ENCODE measurements at places on chromosomes 12 and 14.

DNA sequence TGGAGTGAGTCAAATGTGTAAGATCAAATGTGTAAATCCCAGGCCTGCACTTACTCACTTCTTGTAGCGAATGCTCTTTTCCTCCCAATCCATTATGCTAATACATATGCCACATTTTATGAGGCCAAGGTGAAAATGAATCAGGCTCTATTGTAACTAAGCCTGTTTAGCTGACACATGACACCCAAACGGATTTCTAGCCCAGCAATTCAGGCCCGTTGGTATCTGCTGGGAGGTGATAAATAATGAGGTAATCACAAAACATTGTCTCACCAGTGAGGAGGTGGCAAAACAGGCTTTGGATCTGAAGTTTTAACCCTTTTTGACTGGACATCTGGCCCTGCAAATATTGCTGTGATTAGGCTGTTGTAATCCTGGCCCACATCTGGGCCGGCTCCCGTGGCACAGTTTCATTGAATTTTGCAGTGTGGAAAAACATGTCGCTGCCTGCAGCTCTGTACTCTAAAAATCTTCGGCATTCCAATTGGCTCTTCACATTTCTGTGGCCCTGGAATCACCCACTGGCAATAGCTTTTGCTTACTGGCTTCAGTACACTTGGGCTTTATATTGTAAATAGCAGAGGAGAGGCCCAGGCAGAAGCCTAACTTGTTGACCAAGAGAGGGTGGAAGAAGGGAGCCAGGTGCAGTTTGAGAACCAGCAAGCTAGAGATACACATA lies 106.1 kb downstream of the PAX9 start:
- DNase-seq, result no peak

DNA sequence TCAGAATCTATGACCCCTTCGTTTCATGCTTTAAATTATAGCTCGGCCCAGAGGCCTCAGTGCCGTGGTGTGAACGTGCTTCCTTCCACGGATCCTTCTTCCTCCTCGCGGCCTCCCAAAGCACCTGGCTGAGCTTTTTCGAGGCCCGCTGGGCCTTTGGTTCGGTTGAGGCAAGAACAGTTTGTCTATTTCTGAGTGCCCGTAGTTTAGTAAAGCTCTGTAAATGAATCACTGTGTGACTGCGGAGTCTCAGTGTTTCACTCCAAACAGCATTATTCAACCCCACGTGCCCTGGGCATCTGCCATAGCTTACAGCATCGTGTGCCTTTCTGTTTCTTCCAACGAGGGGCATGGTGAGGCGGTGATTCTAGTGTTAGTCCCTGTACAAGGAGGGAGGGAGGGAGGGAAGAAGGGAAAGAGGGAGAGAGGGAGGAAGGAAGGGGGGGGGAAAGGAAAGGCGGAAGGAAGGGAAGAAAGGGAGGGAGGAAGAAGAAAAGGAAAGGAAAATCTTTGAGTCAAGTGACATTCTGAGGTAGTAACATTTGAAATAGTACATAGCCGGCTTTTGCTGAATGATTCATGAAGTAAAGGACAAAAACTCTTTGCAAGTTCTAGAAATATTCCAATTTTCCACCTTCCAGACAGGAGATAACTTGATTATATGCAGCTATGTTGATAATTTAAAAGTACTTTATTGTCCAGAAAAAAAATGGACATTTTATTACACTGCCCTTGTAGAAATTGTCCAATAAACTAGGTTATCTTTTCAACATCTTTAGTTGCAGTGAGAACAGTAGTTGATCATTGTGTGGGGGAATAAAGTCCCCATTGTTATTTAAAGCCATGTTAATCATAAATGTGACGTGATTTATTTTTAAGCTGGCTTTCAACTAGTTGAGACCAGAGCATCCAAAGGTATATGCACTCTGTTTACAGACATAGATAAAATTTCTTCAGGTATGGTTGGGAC lies 1.2 kb upstream of the TRIM9 start:
- peak; percentile 61 for DNase-seq

- no peak for DNase-seq
Observed at GRCh38 chr12:120599672-120600552, 18.7 kb upstream of the POP5 start.

- DNase-seq, result no peak
Observed at GRCh38 chr14:32137313-32137712, 60.2 kb downstream of the ARHGAP5 start.

GRCh38 chr14:59356767-59357166 lies 108.4 kb downstream of the GPR135 start:
- DNase-seq, result no peak

- DNase-seq, result no peak
Observed at GRCh38 chr14:97031530-97031929, 234.3 kb downstream of the VRK1 start.

DNA sequence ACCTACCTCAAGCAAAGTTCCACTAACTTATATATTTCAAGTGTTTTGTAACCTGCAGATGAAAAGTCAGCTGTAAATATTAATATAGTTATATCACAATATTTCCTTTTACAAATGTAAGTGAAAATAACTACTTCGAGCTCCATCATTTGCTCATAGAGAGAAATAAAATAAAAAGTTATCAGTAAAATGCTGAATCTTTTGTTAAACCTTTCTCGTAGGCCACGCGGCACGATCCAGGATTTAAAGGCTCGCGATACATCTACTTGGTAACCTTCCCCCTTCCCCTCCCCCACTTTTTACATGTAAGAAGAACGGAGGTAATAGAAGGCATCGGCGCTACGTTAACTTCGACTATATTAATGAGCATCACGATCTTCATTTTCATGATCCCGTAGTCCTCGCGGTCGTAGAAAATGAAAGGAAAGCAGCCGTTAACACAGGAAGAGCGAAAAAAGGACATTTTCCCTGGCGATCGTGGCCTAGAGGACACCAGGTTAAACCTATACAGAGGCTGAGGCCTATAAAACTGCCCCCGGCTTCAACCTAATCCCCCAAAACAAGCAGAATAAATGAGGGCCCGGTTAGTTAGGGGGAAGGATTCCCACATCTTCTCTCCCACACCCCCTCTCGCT lies 508 bp downstream of the HNRNPC start:
- DNase-seq, result no peak

GRCh38 chr12:2638273-2639019 lies 156.3 kb upstream of the FKBP4 start:
- DNase-seq, result no peak

- no peak for DNase-seq
Observed at GRCh38 chr12:63897931-63898330, 53.4 kb downstream of the SRGAP1 start.

All from uterus (tissue), 4 donors.